ENCODE measurements at places on chromosomes 5 and 9.

- no peak for DNase-seq
Observed at GRCh38 chr9:134316449-134317160, 9.7 kb upstream of the RXRA start.

GRCh38 chr9:14249527-14249926, 64.4 kb downstream of the NFIB start:
- no peak for DNase-seq

- no peak for DNase-seq
Observed at GRCh38 chr5:159947708-159948358, 31.6 kb downstream of the ADRA1B start.

DNA sequence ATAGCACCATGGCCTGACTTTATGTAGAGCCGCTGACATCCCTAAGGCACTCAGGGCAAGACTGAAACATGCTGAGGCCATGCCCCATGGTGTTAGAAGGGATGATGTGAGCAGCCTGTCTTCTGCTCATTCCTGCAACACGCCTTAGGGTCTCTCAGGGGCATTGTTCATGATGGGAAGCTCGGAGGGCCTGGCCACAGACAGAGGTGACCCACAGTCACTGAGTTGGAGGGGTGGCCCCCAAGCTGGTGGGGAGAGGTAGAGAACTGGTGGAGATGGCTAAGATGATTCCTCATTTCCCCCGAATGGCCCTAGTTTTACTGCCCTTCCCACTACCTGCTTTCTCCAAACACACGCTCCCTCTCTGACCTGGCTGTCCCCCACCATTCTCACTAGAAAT, 135.2 kb downstream of the BARX1 start:
- DNase-seq: no peak

DNA sequence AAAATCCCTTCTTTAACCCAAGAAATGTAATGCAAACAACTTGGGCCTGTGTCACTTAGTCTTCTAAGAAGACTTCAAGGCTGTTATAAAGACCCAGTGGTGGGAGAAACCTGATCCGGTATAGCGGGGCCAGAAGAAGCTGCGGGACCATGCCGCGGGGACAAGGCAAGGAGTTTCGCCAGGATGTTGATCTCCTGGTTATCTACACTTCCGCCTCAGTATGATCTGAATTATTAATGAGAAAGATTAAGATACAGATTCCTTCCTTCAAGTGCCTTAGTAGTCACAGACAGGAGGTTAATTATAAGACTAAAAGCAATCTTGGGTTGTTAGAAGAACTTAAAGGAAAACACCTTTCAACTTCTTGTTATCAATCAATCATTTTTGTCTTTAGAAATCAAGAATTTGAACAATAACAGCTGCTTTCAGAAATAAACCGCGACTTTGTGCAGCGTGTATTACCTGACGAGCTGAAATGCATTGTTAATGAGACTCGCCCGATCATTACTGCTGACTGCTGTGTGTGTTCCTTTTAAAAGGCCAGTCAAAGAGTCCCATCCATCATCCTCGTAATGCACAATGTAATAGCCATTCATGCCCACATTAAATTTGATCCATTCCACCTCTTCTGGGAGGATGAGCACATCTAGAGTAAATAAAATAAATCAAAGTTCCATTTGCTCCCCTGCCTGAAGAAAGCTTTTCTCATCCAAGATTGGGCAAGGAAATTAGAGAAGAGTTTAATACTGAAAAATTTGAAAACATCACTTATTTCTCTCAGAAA, 22.2 kb downstream of the ERAP1 start:
- no peak for DNase-seq

DNA sequence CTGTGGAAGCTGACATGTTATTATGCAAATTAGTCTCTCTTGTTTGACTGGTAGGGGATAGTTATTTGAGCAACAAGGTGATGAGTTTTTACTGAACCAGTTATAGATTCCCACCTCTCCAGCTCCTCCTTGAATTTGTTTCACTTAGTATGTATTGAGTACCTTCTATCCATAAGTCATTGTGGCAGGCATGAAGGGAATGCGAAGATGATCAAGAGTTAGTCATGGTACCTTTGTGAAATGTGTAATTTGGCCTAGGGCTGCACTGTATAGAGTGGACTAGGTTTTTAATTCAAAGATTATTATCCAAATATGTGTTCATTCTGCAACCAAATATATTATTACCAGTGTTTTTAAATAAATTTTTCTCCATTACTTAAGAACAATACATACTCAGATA, 110.1 kb downstream of the HACD4 start:
- no peak for DNase-seq

GRCh38 chr9:68763104-68763503, 58.1 kb downstream of the PIP5K1B start:
- no peak for DNase-seq
